Effector CD8-positive, alpha-beta T cell (primary cell): ENCODE measurements at places on chromosomes 3 and 15.

GRCh38 chr15:77682564-77682963 is 49.9 kb upstream of the LINGO1 start:
- DNase-seq = no peak

- DNase-seq = no peak
Observed at GRCh38 chr15:62809968-62810260, 232.6 kb upstream of the TPM1 start.

DNA sequence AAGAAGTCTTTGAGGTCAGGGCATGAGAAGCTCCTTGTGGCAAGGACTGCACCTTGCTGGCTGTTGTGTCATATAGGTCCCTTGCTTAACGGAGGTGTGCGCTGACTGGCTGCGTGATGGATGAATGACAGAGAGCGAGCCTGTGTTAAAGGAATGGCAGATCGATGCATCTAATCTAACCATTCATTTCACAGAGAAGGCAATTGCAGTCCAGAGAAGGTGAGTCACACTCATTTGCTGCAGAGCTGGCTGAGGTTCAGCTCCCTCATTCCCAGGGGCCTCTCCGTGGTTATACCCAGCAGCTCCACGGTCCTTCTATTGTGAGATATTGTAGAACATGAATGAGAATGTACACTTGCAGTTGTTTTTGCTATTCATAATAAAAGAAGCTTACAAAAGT is 289.3 kb downstream of the EPHB1 start:
- no peak for DNase-seq

DNA sequence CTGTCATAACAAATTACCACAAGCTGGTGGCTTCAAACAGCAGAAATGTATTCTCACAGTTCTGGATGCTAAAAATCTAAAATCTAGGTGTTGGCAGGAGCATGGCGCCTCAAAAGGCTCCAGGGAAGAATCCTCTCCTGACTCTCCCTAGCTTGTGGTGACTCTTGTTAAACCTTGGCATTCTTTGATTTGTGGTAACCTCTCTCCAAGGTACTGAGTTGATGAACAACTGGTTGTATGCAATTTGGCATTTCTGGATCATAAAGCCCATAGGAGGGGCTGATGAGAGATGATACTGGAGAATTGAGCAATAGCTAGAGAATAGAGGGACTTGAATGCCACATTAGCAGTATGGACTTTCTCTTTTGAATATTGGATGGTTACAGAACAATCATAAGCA is 821.8 kb downstream of the TBL1XR1 start:
- DNase-seq = no peak

DNA sequence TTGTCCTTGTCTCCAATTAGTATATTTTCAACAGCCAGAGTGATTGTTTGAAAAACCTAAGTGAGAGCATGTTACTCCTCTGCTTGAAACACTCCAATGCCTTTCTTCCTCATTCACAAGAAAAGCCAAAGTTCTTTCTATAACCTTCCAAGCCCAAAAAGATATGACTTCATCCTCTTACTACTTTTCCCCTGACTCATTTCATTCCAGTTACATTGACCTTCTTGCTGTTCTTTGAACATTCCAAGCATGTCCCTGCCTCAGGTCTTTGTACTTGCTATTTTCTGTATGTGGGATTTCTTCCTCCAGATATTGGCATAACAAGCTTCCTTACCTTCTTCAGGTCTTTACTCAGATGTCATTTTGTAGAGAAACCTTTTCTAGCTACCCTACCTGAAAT is 28.3 kb downstream of the EHHADH start:
- DNase-seq = no peak

GRCh38 chr15:58689646-58690045 is 59.9 kb downstream of the ADAM10 start:
- no peak for DNase-seq

- no peak for DNase-seq
Observed at GRCh38 chr3:48155122-48155521, 33.1 kb downstream of the CDC25A start.

- DNase-seq = no peak
Observed at GRCh38 chr3:87501076-87501475, 224.7 kb upstream of the POU1F1 start.

GRCh38 chr15:23038726-23039142 is 635 bp downstream of the TUBGCP5 start:
- no peak for DNase-seq

DNA sequence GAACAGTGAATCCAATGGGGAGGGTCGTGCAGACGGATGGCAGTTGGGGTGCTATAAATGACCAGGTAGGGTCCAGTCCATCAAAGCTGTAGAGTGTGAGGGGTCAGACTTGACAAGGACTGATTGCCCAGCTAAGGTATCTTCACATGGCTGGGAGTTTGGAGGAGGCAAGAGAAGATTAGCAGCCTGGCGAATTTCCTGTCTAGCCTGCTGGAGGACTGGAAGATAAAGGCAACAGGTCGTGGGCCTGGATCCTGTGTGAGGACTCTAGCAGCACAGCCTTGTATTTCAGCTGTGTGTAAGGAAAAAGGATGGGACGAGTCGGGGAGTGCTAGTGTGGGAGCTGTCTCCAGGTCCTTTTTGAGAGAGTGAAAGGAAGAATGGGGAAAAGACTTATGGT is 17.6 kb downstream of the CCR5AS start:
- DNase-seq = no peak

DNA sequence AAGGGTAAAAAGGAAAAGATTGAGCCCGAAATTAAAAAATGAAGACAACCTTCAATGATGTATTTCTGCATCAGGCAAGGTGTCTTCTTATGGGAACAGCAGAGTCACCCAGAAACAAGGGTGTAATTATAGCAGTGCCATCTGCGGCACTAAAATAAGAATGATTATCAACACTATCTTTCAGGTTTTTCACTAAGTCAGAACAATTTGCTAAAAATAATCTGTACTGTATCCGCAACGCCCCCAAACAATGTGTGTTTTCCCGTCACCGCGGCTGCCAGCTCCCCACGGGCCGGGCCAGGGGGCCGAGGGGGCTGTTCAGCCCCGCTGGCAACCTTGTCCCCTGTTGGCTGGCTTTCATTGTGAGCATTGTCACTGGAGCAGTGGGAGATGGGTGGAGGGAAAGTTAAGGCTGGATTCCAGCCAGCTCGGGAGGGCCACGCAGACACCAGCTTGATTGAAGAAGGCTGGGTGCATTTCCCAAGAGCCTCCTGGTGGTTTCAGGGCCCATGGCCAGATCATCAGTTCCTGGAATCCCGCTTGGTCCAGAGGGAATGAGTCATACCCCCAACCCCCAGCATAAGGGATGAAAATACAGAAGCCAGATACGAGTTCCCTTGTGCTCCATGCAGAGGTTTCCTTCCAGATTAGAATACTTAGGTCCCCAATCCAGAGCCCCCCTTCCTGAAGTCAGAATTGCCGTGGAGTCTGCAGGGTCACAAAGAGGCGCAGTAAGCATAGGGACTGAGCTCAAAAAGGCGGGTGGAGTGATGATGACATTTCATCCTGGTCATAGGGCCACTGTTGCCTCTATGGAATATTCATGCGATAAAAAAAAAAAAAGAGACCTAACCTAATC is 90.2 kb upstream of the KLF13 start:
- DNase-seq = no peak

GRCh38 chr15:37619358-37620042 is 314.9 kb upstream of the TMCO5A start:
- no peak for DNase-seq

DNA sequence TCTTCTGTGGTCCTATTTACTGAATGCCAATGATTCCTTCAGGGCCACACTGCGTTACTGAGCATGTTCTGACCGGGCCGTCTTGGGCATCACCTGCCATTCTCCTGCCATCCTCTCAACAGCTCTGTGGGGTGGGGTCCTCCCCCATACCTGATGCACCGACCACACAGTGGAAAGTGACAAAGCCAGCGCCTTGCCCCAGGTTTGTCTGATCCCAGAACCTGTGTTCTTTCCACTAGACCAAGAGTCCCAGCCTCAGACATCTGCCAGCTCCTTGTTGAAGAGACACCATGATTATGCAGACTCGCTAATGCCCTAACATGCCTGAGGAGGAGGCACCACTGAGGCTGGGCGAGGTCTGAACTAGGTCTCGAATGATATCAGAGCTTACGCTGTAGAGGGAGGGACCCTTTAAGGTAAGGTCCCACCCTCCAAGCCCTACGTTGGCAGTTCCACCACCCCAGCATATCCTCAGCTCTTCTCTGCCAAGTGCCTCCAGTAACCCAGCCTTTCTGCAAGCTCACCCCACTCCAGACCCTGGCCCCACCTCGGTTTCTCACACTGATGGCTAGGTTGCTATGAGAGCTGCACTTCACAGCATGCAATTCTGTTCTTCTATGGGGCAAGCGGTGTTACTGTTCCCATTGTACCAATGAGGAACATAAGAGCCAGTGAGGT is 29.8 kb upstream of the PLXNA1 start:
- DNase-seq = no peak

- DNase-seq = no peak
Observed at GRCh38 chr15:73601451-73602445, 31.4 kb downstream of the NPTN start.
